ENCODE measurements at places on chromosomes 11 and 22.

DNA sequence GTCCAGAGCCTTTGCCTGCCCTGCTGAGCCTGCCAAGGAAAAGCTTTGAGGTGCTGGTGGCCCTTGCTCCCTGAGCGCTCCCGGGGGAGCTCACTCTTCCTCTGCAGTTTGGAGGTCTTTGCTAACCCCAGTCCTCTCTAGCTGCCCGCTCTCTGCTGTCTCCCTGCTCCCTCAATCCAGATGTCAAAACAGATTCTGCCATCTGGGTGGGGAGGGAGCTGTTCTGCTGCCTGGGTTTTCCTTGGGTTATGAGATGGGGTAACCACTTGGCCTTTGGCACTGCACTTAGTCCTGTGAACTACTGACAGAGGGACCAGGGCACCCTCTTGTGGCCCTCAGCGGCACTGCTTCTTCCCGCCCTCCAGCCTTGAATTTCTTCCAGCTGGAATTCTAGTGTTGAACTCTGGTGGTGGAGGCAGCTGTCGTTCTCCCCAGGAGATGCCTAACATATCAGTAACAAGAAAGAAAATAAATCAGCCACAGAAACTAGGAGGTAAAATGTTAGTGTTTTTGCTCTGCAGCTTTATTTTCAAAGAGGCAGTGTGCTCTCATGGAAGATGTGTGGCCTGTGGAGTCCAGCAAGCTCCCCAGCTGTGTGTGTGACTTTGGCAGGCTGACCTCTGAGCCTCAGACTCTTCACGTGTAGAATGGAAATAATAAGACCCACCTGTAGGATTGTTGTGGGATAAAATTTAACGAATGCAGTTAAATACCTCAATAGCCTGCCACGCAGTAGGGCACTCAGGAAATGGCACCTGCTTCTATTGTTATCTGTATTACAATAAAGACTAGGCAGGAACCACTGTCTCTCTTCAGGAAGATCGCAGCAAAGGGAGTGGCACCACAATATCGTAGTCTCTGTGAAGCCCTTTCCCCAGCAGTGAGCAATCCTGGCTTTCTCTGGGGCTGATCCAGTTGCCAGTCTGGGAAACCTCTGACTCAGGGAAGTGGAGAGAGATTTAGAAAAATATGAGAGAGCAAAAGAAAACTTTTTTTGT lies 23.4 kb downstream of the ARFGAP2 start:
- H3K36me3 ChIP-seq: no peaks in the 10 kb centered on the region
- H3K27ac ChIP-seq: no peak overlapping the region
- H3K27me3 ChIP-seq: no peaks in the 10 kb centered on the region

DNA sequence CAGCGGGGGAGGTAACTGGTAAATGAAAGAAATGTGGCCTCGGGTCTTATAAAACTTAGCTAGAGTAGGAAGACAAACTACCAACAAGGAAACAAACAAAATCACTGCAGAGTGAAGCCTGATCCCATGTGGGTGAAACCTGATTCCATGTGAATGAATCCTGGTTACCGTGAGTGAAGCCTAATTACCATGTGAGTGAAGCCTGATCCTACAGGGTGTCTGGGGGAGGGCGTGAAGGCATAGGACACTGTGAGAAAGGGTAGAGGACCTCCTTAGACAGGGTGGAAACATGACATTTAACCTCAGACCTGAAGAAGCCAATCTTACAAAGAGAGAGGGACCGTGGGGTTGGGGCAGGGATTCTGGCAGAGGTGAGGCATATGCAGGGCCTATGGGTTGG lies 106.2 kb upstream of the USP47 start:
- H3K4me3 ChIP-seq: no peak overlapping the region
- no peaks in the 10 kb centered on the region for H3K36me3 ChIP-seq
- no peak for DNase-seq
- H3K27ac ChIP-seq: no peak overlapping the region
- H3K4me1 ChIP-seq: no peaks in the 10 kb centered on the region
- H3K27me3 ChIP-seq: no peaks in the 10 kb centered on the region

DNA sequence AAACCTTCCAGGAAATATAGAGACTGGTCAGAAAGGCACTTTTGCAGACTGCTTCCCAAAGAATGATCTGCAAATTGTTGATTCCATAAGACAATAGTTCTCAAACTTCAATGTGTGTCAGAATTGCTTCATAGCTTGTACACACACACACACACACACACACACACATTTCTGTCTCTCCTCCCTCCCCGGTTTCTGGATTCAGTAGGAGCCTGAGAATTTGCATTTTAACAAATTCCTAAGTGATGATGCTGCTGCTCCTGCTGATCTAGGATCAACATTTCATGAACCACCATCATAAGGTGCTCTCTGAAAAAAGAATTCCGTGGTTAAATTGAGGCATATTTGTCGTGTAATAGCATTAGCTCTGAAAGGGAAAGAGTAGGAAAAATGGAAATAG lies 35.3 kb upstream of the FZD4 start:
- DNase-seq: no peak
- H3K36me3 ChIP-seq: no peaks in the 10 kb centered on the region
- no peak overlapping the region for H3K27ac ChIP-seq
- H3K4me1 ChIP-seq: peaks cover 4% of the 10 kb centered on the region
- H3K4me3 ChIP-seq: no peak overlapping the region
- H3K27me3 ChIP-seq: no peaks in the 10 kb centered on the region

DNA sequence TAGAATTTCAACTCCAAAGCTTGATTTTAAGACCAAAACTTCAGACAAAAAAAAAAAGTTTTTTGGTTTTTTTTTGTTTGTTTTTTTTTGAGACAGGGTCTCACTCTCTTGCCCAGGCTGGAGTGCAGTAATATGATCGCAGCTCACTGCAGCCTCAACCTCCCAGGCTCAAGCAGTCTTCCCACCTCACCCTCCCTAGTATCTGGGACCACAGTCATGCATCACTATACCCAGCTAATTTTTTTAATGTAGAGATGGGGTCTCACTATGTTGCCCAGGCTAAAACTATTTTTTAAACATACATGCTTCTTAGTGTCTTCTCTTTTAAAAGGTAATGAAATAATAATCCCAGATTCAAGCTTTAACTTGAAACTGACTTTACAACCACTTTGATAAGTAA lies 35.4 kb upstream of the GRK2 start:
- no peak for DNase-seq
- no peak overlapping the region for H3K27ac ChIP-seq
- no peak overlapping the region for H3K4me3 ChIP-seq

GRCh38 chr11:65427691-65428577 lies 5.3 kb downstream of the NEAT1 start:
- no peaks in the 10 kb centered on the region for H3K4me1 ChIP-seq
- peak overlapping the region; percentile 91 for H3K4me3 ChIP-seq
- H3K27ac ChIP-seq: peak overlapping the region; percentile 99
- H3K27me3 ChIP-seq: no peaks in the 10 kb centered on the region

GRCh38 chr22:21939461-21939913 lies 13.2 kb downstream of the PPM1F start:
- H3K4me1 ChIP-seq: peaks cover 17% of the 10 kb centered on the region
- no peak overlapping the region for H3K4me3 ChIP-seq
- no peaks in the 10 kb centered on the region for H3K27me3 ChIP-seq
- DNase-seq: no peak
- no peaks in the 10 kb centered on the region for H3K36me3 ChIP-seq

GRCh38 chr11:1119604-1120146 lies 38.1 kb upstream of the MUC5AC start:
- no peaks in the 10 kb centered on the region for H3K4me1 ChIP-seq
- DNase-seq: no peak
- H3K27me3 ChIP-seq: no peaks in the 10 kb centered on the region
- H3K27ac ChIP-seq: no peak overlapping the region

GRCh38 chr11:67577951-67578350 lies 5.7 kb upstream of the GSTP1 start:
- no peak overlapping the region for H3K4me3 ChIP-seq
- H3K27ac ChIP-seq: no peak overlapping the region
- DNase-seq: no peak

DNA sequence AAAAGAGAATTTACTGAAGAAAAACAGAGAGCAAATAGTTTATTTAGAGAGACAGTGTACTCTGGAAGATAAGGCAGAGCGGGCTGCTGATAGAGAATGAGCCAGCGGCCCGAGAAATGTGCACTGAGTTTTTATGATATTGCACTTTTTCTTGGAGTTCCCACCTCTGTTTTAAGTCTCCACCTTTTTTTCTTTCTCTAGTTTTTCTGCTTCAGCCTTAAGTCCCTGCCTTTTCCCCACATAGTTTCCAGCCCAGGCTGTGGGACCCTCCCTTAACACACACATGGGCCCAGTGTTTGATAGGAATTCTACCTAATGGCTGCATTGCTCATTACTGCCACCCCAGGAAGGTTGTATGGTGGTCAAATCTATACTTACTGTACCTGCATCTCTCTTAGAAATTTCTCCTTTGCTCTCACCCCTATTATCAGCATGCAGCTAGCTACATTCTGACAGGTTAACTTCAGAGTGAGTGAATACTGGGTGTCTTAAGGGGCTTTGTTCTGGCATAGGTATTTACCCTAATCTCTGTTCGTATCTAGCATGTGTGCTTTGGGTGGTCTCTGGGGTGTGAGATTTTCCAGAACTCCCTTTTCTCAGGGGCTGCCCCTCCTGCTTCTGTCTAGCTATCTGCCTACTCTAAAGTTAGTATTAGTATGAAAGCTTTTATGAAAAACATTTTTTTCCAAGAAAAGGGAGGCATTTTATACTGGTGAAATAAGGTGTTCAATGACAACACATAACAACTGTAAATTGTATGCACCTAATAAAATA lies 127.3 kb upstream of the TOP3B start:
- no peak overlapping the region for H3K27ac ChIP-seq
- H3K36me3 ChIP-seq: no peaks in the 10 kb centered on the region
- no peaks in the 10 kb centered on the region for H3K27me3 ChIP-seq
- no peak for DNase-seq
- H3K4me3 ChIP-seq: no peak overlapping the region

- H3K27ac ChIP-seq: peak overlapping the region; percentile 95
- H3K4me3 ChIP-seq: peak overlapping the region; percentile 88
- H3K36me3 ChIP-seq: no peaks in the 10 kb centered on the region
- no peaks in the 10 kb centered on the region for H3K27me3 ChIP-seq
Observed at GRCh38 chr22:18000441-18001039, 23.8 kb downstream of the MICAL3 start.

DNA sequence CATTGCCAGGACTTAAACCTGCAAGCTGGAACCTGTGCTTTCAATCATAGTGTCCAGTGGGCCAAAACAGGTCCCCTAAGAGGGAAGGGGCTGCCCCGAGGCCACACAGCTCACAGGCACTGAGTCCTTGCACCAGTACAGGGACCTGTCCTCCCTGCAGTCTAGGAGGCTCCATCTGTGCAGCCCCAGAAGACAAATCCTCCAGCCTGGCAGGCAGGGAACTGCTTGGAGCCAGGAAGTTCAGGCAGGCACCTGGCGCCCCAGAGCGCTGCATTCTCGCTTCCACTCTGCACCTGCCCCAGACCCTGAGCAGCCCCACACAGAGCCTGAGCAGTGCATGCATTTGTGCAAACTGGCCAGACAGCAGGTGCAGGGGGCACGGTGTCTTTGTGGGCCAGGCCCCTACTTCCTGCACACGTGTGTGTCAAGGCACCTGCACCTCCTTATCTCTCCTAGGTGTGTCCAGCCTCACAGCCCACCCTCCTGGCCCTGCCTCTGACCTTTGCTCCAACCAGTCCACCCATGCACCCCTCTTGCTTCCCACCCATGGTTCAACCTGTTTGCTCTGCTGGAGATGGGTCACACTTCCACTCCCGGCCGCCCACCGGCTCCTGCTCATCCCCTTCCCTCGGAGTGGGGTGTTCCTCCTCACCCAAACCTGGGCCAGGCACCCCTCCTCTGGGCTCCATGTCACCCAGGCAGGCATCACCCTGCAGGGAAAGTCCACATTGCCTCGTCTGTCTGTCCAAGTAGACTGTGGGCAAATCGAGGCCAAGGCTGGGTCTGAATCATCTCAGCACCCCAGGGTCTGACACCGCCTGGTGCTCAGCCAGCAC lies 19.0 kb downstream of the LINC01488 start:
- H3K27ac ChIP-seq: no peak overlapping the region
- no peaks in the 10 kb centered on the region for H3K36me3 ChIP-seq
- no peak overlapping the region for H3K4me3 ChIP-seq
- no peaks in the 10 kb centered on the region for H3K27me3 ChIP-seq
- H3K4me1 ChIP-seq: no peaks in the 10 kb centered on the region
- DNase-seq: no peak

- H3K36me3 ChIP-seq: no peaks in the 10 kb centered on the region
- H3K4me1 ChIP-seq: no peaks in the 10 kb centered on the region
- no peaks in the 10 kb centered on the region for H3K27me3 ChIP-seq
- no peak overlapping the region for H3K4me3 ChIP-seq
- H3K27ac ChIP-seq: no peak overlapping the region
Observed at GRCh38 chr11:93024369-93024768, 54.9 kb downstream of the MTNR1B start.

DNA sequence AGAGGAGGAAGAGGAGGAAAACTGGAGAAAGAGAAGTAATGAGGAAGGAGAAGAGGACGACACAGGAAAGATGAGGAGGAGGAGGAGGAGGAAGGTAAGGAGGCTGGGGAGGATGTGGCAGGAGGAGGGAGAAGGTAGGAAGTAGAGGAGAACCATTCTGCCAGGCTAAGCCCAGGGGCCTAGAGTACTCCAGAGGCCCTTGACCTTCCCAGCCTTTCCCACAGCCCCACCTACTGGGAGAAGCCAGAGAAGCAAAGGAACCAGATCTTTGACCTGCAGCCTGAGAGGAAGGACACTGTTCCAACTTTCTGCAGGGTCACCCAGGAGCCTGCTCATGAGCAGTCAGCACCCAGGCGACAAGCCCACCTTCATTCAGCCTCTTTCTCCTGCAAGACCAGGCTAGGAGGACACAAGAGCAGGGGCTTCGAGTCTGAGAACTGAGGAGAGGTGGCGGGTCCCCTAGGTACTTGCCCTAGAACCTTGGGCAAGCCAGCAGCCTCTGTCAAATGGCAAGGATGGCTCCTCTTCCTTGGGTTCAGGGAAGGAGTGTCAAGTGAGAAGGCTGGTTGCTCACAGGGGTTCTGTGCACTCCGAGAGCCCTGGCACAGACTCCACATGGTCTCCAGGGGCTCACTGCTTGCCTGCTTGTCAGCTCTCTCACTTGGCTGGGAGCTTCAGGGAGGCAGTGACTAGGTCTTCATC lies 27.9 kb upstream of the OAF start:
- no peaks in the 10 kb centered on the region for H3K36me3 ChIP-seq
- H3K4me3 ChIP-seq: no peak overlapping the region
